GM12865 (cell line): ENCODE measurements at places on chromosomes 6 and 20.

DNA sequence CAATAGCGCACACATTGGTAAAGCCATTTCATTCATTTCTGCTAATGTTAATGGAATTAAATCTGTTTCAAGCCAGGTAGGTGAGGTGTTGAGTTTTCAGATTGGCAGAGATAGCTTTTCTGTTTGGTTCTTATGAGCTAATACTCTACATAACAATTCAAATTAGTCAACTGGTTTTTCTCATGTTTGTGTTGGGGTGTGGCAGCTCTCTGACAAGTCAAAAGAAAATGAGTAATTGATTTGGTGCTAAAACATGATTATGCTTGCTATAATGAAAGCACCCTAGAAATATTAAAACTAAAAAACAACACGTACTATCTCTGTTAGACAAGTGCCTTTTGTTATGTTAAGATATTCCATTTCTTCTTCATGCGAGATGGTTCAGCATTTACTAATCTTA, 13.6 kb downstream of the PPP1R14C start:
- DNase-seq: no peak

DNA sequence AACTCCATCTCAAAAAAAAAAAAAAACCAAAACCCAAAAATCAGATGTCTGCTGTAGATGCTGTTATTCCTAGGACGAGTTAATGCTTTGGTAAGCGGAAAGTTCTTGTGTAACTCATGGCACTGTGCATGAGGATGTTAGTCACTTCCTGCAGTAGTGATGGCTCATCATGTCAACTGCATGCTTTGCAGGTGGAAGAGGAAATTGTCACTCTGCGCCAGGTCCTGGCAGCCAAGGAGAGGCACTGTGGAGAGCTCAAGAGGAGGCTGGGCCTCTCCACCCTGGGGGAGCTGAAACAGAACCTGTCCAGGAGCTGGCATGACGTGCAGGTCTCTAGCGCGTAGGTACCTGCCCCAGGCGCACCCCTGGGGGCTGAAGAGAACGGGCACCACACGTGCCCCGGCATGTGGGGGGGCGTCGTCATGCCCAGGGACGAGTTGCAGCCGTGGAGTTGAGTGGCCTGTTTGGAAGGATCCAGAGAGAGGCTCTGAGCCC, 8.5 kb downstream of the TPD52L2 start:
- no peak for DNase-seq

GRCh38 chr6:29553268-29554057, 6.1 kb downstream of the UBD start:
- DNase-seq: peak; percentile 39

GRCh38 chr20:1301031-1301529, 27.9 kb downstream of the SDCBP2 start:
- DNase-seq: no peak

DNA sequence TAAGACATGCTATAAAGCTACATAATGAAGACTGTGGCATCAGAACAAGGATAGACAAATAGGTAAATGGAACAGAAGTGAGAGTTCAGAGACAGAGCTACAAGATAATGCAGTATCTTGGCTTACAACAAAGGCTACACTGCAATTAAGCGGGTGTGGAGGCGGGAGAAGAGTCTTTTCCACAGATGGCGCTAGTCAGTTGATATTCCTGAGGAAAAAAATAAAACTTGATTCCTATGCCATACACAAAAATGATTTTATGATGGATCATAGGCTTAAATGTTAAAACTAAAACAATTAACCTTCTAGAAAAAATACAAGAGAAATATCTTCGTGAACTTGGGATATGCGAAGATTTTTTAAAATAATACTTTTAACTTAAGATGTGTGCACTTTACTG, 31.0 kb downstream of the RIN2 start:
- DNase-seq: no peak

DNA sequence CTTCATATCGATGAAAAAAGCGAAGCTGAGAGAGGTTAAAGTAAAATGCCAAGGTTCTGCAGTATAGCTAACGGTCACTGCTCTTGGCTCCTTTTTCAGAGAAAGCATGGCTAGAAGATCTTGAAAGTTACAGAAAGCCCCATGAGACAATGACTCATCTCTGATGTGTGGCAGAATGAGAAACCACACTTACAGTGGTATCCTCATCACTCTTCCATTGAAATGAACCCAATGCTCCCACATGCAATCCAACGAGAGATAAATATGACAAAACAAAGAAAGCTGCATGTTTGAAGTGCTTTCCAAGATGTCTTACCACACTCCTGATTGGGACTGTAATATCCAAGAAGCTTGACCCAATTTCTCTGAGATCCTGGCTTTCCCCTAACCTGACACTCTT, 694.9 kb downstream of the PRKN start:
- no peak for DNase-seq

DNA sequence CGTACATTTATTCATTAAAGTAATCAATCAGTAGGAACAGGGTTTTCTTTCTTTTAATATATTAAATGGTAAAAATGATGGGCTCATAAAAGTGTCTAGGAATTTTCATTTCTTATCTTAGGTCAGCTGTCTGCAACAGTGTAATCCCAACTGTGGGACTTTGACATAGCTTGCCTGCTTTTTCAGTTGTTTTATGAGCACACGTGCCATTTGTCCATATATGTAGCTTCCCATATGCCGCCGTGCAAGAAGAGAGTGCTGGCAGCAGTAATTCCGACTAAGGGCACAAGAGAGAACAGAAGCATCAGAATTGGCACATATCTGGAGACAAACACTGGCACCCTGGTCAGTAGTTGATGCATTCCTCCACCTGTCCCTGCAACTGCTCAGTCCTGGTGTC, 20.9 kb upstream of the EEF1E1 start:
- no peak for DNase-seq

DNA sequence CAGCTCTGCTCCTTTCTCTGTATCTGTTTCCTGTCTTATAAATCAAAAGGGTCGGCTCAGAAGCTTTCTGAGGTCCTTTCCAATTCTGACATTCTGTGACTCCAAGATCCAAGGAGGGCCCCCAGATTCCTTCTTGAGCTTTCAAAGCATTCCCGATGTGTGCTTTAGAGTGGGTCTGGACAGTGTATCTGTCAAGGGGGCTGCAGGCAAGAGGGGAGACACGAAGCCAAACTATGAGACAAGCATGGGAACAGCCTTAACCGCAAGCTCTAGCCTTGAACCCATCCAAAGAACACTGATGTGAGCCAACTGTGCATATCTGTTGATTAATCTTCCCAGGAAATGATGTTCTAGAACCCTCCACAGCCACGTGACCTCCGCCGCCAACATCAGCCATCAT, 73.8 kb downstream of the TSHZ2 start:
- DNase-seq: no peak

- DNase-seq: no peak
These were observed 167.0 kb downstream of the NFATC2 start for GRCh38 chr20:51375561-51375960.

GRCh38 chr6:40180271-40180670, 246.0 kb upstream of the MOCS1 start:
- no peak for DNase-seq

GRCh38 chr6:130303431-130303830, 62.4 kb upstream of the TMEM200A start:
- DNase-seq: no peak

- DNase-seq: no peak
These were observed 246.1 kb downstream of the TFAP2C start for GRCh38 chr20:56875052-56875659.

DNA sequence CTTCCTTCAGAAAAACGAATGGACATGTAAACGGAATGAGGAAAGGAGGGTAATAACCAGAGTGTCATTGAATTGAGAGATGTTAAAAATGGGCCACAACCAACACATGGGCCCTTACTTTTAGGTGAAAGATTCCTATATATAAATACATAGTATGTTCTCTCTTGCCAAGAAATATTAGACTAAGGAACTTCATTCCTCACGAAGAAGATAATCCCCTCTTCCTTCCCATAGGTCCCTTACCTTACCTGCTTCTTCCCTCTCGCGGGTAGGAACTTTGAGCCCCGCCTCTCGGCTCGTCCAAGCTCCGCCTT, 295 bp upstream of the TBC1D22B start:
- DNase-seq: no peak

DNA sequence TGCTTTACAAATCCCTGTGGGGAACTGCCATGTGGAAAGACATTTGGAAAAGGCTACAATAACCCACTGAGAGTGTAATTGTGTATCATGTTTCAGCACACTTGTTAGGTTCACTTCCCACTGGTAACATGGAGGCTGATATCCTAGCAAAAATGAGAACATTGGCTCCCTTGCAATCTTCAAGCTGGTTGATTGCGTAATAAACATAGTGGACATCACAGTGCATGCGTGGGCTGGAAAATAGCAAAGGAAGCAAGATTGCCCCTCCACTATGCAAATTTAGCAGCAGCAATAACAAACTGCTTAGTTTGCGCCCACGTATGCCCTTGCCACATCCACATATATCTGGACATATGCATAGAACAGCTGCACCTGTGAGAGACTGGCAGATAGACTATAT, 410.2 kb downstream of the MEI4 start:
- no peak for DNase-seq

- no peak for DNase-seq
These were observed 27.8 kb downstream of the POFUT1 start for GRCh38 chr20:32235331-32236047.

DNA sequence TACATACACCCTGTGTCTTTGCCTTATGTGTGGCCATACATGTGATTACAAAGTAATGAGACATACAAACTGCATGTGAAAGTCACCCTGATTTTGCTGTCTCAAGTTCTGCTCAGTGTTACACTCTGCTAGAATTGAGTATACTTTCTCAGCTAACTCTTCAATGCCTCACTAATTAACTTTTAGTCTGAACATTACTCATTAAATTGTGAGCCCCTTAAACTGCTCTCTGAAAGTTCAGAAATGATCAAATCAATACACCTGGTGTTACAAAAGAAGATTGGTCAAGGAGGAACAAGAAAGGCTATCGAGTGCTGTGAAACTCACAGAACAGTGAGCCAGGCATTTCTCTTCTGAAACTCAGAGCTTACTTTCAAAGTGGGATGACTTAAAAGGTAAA, 71.3 kb downstream of the MKKS start:
- DNase-seq: peak; percentile 23

GRCh38 chr20:22100686-22101085, 395.2 kb downstream of the PAX1 start:
- DNase-seq: no peak

DNA sequence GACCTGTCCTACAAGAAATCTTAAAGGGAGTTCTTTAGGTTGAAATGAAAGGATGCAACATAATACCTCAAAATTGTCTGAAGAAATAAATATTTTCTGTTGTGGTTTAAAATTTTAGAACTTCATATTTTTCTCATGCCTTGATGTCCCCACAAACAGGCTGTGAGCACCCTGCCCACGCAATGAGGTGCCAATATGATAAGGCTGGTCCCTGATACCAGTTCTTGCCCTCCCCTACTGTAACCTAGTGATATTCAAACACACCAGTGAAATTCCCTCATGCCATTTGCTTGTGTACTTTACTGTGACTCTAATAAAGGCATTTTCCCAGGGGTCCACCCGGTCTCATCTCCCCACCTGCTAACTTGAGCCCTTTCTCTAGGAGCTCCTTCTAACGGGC, 67.3 kb upstream of the SIRPG start:
- no peak for DNase-seq

DNA sequence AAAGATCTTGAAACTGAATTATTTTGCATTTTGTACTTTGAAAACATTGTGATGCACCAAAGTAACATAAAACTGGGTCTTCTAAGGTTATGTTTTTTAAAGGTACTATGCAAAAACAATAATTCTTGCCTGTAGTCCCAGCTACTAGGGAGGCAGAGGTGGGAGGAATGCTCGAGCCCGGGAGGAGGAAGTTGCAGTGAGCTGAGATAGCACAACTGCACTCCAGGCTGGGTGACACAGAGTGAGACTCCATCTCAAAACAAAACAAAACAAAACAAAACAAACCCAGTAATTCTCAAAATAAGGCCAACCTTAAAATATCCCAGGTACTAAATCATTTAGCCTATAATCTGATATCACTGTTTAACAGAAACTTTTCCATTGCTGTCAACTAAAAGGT, 269.6 kb downstream of the KHDC1L start:
- peak; percentile 17 for DNase-seq

GRCh38 chr6:110930781-110931180, 27.7 kb upstream of the GTF3C6 start:
- DNase-seq: no peak
